ENCODE measurements at places on chromosomes 12 and 14.
A peak's percentile ranks its signal among the peaks of the same experiment; 100 is the strongest.

DNA sequence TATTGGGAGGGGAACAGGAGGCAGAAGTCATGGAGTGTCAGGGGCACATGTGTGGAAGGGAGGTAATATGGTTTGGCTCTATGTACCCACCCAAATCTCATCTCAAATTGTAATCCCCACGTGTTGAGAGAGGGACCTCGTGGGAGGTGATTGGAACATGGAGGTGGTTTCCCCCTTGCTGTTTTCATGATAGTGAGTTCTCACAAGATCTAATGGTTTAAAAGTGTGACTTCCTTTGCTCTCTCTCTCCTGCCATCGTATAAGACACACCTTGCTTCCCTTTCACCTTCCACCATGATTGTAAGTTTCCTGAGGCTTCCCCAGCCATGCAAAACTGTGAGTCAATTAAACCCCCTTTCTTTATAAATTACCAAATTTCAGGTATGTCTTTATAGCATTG, 41.6 kb upstream of the CDK17 start:
- DNase-seq: no peak

- no peak for DNase-seq
These were observed 49.4 kb downstream of the BICD1 start for GRCh38 chr12:32155961-32156529.

GRCh38 chr12:112752303-112752702, 39.2 kb upstream of the RPH3A start:
- no peak for DNase-seq

DNA sequence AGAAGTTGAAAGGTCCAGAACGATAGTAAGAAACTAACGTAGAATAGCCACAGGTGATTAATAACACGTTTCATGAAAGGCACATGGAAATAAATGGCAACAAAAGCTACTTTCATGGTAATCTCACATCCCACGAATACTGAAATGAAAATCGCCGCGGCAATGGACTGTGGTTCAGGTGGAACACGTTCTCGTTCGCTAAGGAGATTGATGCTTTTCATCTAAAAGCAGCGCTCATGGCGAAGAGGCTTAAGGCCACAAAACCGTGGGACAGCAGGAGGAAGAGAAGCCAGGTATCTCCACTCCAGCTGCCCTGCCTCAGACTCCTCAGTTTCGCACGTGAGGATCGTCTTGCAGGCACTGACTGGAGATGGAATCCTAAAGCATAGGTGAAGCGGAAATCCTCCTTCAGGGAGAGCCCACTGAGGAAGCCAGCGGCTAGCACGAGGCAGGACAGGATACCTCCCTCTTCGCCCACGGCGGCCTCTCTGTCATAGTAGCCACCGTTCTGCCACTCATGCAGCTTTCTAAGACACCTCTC, 696 bp upstream of the GPHN start:
- DNase-seq: no peak

DNA sequence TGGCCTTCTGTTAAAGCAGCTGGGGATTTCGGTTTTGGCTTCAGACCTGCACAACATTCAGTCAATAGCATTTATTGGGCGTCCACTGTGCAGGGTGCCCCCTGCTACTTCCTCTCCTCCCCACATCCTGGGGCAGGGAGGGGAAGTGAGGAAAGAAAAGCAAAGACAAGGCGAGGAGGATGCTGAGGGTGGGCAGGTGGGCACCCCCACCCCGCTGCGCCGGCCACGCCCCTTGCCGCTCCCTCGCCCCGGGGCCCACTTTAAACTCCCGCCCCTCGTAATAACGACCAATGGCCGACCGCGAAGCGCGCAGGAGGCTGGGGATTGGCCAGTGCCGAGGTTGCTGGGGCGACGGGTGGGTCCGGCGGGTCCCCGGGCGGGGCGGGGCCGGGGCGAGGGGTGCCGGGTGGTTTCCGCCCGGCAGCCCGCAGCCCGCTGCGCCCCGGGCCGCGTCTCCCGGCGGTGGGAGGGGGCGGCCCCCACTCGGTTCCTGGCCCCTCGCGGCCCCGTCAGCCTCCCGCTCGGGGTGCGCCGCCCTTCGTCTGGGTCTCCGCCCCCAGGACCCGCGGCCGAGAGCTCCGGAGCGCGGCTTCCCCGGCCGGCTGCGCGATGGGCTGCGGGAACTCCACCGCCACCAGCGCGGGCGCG, at the start of gene C12orf75:
Gene C12orf75, plus strand, starts transcription at position 409 of the 648 bp plus-strand sequence. Its CDS starts 201 bp downstream, at position 610.
- DNase-seq: peak; percentile 13

DNA sequence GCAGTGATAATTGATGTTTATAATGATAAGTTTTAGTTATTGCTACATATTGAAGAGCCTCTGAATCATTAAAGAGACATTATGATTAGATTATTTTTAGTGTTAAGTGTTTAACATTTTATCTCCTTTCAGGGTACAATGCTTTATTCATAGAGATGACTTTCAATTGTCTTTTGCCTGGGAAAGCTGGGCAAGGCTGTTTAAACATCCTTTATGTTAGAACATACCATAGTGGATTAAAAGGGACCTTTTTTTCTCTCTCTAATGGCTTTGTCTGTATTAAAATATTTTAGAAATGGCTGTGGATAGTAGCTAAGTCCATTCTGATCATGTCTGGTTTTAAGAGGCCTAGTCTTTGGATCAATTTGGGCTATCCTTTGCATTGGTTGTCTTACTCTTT, 427.5 kb upstream of the MIS18BP1 start:
- DNase-seq: no peak

GRCh38 chr14:68568907-68569897, 223.7 kb downstream of the ZFP36L1 start:
- no peak for DNase-seq

GRCh38 chr12:14260011-14260993, 105.2 kb upstream of the ATF7IP start:
- peak; percentile 79 for DNase-seq

DNA sequence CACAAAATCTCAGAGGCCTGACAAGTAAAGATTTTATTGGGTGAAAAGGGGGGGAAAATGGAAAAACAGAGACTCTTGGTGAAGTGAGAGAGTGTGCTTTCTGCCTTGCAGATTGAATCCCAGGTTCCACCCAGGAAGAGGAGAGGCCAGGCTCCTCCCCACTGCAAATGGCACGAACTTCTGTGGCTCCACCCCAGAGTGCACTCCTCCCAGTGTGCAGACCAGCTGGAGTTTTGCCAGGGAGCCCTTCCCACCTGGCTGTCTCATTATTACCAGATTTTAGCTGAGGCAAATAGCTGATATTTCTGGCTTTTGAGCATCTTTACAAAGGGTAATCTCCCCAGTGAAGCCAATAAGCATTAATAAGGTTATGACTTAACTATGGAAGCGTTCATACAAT, 51.9 kb downstream of the TESPA1 start:
- no peak for DNase-seq

DNA sequence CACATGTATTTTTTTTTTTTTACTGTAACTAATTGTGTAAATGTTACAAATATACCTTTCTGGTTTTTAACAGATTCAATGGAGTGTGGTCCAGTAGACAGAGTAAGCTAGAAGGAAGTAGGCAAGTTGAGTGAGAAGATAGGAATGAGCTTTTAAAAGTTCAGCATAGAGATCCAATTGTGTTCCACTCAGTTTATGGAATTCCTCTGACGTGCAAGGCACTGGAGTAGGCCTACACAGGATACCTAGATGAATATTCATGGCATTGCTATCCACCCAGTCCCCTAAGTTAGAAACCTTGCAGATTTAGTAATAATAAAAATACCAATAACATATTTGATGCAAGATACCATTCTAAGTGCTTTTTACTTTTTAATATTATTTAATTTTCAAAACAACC, 225.6 kb upstream of the ARID2 start:
- DNase-seq: no peak

DNA sequence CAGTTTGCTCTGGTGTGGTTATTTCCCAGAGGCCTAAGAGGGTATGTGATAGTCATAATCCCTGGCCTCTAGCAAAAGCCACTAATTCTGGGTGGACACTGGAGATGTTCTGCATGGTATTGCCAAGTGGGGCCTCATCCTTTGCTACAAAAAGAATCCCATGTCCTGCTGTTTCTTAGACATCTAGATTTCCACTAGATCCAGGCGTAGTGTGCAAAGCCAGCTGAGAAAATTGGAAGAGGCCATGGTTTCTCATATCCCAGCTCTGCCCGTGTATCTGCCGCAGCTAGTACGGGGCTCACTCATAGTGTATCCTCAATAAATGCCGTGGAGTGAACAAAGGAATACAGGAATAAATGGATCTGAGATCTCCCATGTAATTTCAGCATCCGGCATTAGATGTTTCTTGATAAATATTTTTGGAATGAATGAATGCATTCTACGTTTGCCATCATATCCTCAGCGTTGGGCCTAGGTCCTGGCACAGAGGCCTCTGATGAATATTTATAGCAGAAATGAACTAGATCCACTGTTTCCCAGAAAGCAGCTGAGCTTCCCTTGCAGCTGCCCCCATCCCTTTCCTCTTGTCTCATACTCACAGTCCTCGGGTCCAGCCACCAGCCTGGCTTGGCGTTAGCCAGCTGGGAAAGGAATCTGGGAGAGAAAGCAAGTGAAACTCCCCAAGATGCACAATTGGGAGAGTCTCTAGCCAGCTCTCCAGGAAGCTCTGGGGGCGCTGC, 76.3 kb upstream of the NOS1 start:
- peak; percentile 57 for DNase-seq

GRCh38 chr12:88451205-88451604, 129.1 kb downstream of the KITLG start:
- DNase-seq: no peak

GRCh38 chr12:122506393-122506938, 5.7 kb upstream of the ZCCHC8 start:
- no peak for DNase-seq

- no peak for DNase-seq
These were observed 365.7 kb downstream of the FLRT2 start for GRCh38 chr14:85895603-85896002.

- DNase-seq: no peak
These were observed 20.3 kb upstream of the DRAM1 start for GRCh38 chr12:101857043-101857558.

DNA sequence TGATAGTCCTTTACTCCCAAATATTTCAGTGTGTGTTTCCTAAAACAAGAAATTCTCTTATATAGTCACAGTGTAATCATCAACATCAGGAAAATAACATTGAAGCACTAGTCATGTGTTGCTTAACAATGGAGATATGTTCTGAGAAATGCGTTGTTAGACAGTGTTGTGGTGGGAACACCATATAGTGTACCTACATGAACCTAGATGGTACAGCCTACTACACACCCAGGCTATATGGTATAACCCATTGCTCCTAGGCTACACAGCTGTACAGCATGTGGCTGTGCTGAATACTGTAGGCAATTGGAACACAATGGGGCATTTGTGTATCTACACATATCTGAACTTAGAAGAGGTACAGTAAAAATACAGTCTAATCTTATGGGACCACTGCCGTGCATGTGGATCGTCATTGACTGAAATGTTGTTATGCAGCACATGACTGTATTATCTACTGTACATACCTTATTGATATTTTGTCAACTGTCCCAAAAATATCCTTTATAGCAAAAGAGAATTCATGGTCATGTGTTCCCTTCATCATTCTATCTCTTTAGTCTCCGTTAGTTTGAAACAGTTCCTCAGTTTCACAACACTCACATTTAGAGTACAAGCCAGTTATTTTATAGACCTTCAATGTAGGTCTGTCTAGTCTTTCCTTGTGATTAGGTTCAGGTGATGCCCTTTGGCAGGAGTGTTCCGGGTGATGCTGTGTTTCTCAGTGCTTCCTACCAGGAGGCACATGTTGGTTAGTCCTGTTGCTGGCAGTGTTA, 109.7 kb downstream of the SLC25A47 start:
- no peak for DNase-seq
